ENCODE measurements at places on chromosomes 2 and 18.

DNA sequence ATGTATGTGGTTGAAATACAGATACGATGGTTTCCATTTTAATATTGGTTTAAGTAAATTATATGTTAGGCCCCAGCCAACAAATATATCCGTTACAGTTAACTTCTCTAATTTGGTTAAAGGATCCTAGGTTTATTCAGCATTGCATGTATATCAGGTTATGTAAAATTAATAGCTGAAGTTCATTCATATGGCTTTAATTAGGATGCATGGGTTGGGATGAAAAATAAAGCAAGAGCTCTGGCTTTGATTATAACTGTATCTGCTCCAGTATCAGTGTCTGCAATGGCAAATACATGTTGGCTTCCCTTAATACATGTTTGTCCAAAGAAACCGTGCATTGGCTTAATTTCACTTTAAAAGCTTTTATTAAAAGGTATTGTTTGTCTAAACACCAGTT is 435.7 kb upstream of the SETBP1 start:
- no peak for DNase-seq

DNA sequence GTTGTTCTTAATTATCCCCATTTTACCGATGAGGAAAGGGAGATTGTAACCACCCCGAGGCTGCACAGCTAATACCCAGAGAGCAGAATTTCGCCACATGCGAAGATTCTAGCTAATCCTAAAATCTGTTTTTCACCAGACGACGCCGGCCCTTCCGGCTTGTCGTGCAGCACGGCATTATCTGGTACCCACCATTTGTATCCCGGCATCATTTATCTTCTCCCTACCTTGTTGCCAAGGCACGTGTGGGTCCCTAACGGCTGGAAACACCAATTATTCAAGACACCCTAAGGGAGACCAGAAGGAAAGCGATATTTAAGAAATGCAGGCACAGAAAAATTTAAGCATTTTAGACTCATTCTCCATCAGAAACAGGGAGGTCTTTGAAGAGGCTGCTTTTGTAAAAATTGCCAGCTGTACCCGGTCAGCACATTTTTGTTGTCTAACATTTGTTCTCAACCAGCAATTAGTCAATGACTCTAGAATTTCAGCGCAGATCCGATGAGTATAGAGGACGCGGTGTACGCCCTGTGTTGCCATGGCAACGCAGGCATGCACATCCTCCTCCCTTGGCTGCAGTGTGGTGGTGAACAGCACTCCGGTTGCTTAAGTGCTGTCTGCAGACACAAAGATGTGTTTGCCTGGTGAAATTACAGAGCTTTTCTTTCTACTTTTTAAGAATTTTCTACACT is 111.6 kb downstream of the AGAP1 start:
- DNase-seq = no peak

GRCh38 chr2:153986488-153987229 is 114.9 kb downstream of the GALNT13 start:
- DNase-seq = no peak

GRCh38 chr2:241074901-241075540 is 27.1 kb downstream of the MTERF4 start:
- DNase-seq = no peak

GRCh38 chr18:70840649-70841048 is 551.8 kb downstream of the SOCS6 start:
- no peak for DNase-seq

GRCh38 chr18:57787068-57787685 is 15.9 kb downstream of the ATP8B1 start:
- no peak for DNase-seq

- DNase-seq = no peak
Observed at GRCh38 chr2:112584891-112585250, 462 bp downstream of the CHCHD5 start.

DNA sequence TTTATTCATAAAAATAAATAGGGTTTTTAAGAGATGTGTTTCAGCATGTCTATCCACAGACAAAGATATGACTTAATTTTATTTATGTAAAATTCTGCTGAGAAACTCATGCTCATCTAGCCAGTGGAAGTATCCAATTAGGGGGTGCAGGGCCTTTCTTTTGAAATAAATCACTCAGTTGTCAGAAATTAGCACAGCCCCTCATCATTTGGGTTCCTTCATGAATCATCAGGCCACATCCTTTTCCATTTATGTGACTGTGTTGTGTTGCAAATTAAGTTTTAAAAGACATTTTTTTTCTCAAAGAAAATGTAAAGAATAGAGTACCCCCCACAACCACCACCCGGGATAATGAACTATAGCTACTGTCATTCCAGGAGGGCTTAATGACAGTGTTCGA is 185.8 kb downstream of the NRP2 start:
- DNase-seq = no peak

- DNase-seq = no peak
Observed at GRCh38 chr2:150119819-150120218, 367.6 kb downstream of the RND3 start.

DNA sequence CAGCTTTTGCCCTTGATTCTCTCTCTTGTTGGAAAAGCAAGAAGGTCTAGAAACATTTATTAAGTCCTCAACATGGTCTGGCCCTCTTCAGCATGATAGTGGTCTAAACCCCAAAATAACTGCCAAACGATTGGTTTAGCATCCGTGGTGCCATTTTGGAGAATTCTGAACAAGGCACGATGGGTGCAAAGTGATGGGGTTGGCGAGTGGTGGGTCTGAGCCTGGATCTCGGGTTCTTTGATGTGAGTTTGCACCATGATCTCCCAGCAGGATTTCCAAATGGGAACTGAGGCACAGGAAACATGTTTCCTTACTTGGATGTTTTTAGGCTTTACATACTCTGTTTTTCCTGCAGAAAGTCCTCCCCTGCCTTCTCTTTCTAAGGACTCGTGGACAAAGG is 240.3 kb downstream of the MYCN start:
- no peak for DNase-seq

DNA sequence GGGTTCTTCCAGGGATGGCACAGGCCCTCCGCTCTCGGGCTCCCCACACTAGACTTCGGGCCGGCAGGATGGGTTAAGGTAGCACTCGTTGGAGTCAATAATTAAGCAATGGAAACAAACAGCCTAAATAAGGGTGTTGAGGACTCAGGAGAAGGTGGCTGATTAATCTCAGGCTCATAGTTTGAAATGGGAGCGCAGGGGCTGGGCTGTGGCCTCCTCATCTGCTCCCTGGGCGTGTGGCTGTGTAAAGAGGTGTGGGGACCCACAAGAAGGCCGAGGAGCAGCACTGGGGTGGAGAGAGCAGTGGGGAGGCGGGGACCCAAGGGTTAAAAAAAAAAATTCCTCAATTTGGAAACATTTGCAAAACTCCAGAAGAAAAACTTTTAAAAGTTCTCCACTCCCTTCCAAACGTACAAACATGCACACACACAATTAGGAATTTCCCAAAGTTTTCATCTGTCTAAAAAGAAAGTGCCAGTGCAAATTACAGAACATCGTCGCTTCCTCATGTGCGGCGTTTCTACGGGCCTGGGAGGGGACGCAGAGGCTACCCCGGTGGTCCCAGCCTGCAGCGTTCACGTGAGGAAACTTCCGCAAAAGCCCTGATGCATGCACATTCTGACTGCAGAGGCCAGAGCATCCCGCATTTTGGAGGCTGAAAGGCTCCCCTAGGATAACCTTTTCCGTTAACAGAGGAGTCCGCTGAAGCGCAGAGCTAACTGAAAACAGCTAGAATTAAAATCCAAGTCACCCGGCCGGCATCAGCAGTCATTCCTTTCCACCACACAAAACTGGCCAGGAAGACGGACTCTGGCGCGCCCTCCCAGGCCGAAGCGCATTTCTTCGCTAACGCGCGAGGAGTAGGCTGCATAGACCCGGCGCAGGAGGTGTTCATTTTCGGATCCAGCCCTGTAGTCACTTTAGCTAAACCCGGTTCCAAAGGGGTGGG is 1.0 kb upstream of the TUBB6 start:
- no peak for DNase-seq

DNA sequence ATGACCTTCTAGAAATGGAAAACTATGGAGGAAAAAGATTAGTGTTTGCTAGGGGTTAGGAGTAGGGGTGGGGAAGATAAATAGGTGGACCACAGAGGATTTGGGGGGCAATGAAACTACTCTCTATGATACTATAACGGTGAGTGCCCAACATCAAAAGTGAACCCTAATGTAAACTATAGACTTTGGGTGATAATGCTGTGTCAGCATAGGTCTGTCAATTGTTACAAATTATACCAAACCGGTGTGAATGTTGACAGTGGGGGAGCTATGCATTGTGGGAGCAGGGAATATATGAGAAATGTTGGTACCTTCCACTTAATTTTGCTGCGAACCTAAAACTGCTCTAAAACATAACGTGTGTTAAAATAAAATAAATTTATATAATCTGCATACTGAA is 180.3 kb downstream of the ALK start:
- no peak for DNase-seq

DNA sequence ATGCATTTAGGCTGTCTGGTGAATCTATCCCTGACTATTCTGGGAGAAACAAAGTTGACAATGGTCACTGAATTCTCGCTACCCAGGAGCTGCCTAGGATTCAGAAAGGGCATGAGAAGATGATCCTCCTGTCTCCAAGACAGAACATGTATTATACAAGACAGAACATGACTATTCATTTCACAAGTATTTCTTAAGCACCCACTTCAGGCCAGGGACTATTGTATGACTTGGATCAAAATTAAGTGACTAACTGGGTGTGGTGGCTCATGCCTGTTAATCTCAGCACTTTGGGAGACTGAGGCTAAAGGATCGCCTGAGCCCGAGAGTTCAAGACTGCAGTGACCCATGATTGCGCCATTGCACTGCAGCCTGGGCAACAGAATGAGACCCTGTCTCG is 235.8 kb upstream of the RAB12 start:
- no peak for DNase-seq

- DNase-seq = no peak
Observed at GRCh38 chr2:68799140-68800026, 64.8 kb downstream of the ARHGAP25 start.

GRCh38 chr2:187232749-187233148 is 215.3 kb downstream of the CALCRL start:
- DNase-seq = no peak

- DNase-seq = no peak
Observed at GRCh38 chr2:16149349-16150243, 209.2 kb downstream of the MYCN start.

GRCh38 chr2:211204456-211204855 is 648.1 kb downstream of the CPS1 start:
- DNase-seq = no peak

DNA sequence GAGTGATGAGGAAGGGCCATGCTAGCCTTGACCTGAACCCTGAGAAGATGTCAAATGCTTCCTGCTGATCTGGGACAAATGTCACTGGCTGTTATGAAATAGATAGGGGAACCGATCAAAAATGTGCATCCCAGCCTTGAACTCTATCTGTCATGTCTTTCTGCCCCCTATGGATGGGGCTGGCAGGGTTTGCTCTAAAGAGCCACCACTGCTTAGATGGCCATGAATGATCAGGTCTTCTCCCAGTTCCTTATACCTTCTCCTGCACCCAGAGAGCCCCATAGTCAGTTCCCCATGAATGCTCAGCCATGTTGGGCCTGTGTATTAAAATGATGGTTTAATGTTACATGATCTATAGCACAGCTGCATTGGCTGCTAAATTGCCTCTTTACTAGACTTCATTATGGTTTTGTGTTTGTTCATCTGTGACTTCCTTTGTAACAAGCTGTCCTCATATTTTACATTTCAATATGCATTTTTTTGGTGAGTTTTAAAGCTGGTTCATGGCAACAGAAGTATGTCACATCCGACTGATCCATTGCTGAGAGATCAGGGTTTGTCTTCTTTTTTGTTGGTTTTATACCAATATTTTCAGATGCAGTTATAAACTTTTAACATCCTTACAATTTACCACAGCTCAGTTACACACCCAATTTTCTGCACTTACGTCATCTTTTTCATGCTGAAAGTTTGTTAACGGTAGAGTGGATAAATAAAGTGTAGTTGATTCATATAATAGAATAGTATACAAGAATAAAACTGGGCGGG is 56.3 kb upstream of the SMAD2 start:
- DNase-seq = no peak

- no peak for DNase-seq
Observed at GRCh38 chr18:10417664-10418063, 36.8 kb upstream of the APCDD1 start.

GRCh38 chr2:154470376-154470775 is 228.1 kb upstream of the KCNJ3 start:
- DNase-seq = no peak

GRCh38 chr18:11392980-11393885 is 216.2 kb upstream of the SLC35G4 start:
- no peak for DNase-seq

DNA sequence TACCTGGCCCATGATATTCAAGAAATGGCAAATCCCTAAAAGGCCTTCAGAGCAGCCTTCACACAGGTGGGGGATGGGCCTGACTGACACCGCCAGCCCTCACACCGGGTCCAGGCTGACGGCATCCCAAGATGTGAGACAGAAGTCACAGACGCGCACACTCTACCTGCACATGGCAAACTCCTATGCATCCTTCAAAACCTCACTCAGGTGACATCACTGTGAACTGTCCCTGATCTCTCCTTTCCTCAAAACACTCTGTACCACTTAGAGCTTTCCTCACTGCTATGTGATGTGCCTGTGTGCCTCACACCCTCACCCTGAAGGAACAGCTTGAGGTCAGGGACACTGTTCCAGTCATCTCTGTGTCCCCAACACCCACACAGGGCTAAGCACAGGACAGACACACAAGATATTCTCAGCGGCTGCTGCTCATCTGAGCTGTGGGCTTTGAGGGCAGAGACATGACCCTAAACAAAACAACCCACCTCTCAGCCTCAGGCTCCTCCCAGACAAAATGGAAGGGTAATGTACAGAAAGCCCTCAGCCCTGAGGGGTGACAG is 27.5 kb downstream of the BIN1 start:
- DNase-seq = no peak

DNA sequence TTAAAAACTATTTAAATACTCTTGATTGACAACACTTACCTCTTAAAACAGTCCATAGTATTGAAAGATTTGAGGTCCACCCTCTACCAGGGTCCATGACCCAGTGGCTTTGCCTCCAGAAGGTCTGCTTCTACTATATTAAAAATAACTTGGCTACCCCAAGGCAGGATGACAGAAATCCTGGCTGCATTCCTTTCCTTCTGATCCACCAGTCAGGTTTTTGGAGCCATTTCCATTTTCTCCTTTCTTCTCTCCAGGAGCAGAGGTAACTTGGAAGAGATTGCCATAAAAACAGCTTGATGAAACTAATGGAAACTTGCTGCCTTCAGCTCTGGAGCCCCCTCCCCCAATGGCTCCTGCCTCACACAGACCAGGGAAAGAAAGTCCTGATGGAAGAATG is 2.6 kb upstream of the FAM171B start:
- DNase-seq = no peak

DNA sequence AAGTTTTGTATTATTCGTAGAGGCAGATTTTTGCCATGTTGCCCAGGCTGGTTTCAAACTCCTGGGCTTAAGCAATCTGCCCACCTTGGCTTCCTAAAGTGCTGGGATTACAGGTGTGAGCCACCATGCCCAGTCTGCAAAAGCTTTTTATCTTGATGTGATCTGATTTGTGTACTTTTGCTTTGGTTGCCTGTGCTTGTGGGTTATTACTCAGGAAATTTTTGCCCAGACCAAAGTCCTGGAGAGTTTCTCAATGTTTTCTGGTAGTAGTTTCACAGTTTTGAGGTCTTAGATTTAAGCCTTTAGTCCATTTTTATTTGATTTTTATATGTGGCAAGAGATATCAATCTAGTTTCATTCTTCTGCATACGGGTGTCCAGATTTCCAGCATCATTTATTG is 42.4 kb downstream of the SYT4 start:
- DNase-seq = no peak

GRCh38 chr18:12334863-12335262 is 26.8 kb downstream of the TUBB6 start:
- no peak for DNase-seq
